ENCODE measurements at places on chromosomes 3 and 15.
A peak's percentile ranks its signal among the peaks of the same experiment; 100 is the strongest.

- DNase-seq, result peak; percentile 22
Measured at GRCh38 chr3:39879581-39879980, 70.2 kb downstream of the MYRIP start.

DNA sequence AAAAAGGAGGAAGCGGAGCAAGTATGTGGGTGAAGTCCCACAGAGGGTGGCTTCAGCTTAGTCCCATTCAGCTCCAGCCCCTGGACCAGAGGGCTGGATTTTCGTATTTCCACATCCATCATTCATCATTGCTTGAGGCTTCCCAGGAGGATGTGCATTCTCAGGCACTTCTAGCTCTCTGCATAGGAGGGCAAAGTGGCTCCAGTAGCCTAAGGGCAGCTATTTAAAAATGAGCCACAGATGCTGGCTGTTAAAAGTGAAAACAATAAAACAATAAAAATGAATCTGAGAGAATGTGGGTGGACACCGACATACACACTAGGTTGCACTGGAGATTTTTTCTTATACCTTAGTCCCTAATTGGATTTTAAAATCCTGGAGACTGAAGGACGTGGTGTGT lies 629.2 kb upstream of the ZNF385D start:
- DNase-seq, result no peak

- DNase-seq, result no peak
Measured at GRCh38 chr3:160622263-160623045, 54.5 kb upstream of the ARL14 start.

- DNase-seq, result peak; percentile 96
Measured at GRCh38 chr3:64685800-64686445, 1.9 kb downstream of the ADAMTS9 start.

DNA sequence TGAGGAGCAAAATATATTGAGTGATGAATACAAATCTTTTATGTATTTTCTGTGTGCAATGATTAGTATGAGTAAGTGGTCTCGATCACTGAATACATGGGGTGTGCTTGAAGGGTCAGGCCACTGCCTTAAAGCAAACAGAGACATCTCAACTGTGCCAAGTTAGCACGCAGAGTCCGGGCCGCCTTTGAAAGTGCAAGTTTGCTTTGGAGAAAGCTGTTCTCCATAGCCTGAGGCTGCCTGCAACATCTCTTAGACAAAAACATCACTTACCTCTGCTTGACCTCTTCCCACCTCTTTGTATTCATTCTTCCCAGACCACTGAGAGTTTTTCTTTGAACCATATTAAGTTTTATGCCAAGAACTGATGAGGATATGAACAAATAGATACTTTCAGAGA lies 267.0 kb downstream of the ZBTB20 start:
- no peak for DNase-seq

DNA sequence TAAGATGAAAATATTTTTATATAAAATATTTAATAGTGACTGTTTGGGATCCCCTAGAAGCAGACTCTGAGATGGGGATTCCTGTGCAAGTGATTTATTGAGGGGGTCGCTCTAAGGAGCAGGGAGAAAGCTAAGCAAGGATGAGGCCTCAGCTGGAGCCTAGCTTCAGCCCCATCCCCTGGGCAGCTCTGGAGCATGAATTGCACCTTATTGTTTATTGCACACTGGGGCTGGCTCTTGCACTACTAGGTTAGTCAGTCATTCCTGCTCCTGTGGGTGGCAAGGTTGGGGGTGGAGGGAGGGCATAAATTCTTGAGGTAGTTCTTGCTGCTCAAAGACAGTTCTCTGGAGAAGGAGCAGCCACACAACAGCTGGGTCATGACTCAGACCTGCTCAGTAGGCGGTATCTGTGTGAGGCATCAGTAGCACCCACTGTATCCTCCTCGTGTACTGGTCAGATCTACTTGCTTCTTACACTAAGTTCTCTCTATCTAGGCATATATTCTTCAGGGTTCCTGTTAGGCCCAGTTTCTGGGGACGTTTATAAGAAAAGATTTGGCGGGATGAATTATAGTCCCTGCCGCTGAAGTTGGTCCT lies 27.2 kb upstream of the TNFSF10 start:
- no peak for DNase-seq

DNA sequence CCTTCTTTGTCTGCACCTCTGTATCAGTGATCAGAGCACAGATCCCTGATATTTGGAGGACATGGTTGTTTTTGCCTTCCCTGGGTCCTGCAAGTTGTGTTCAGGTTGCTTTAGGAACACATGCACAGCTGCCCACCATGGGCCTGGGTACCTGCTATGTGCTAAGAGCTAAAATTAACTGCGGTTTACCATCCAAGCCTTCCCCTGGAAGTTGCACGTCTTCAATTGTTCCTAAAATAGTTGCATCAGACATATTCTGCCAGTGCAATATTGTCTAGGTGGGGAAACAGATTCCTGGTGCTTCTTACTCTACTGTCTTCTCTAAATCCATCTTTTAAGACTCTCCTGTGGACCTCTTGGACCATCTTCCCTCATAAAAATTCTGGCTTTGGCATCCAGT lies 80.9 kb downstream of the PDE8A start:
- no peak for DNase-seq

DNA sequence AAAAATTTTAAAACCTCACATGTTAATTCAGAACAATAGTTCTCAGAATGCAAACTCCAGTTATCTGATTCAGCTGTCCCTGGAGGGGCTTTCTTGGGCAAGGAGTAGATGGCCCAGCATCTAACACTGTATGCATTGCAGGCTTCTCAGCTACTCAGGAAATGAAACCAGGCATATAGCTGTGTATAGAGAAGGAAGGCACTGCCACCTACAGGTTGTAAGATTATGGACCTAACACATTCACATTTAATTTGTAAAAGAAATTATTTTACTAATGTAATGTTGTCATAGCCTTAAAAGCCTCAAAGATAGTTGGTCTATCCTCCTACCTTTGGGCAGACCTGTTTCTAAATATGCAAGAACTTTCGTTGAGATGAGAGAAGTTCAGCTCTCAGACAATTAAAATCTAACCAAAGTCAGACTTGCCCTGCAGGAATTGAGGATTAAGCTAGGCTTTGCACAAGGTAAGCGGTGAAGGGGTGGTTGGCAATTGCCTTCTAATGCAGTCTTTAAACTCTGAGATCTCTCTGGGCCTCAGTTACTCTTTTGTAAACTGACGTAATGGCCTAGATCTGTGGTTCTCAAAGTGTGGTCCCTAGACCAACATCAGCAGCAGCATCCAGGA lies 132.8 kb upstream of the SLC24A5 start:
- peak; percentile 68 for DNase-seq

GRCh38 chr3:31423482-31423881 lies 109.2 kb upstream of the STT3B start:
- DNase-seq, result no peak

GRCh38 chr3:81485444-81485865 lies 276.0 kb downstream of the GBE1 start:
- peak; percentile 93 for DNase-seq

DNA sequence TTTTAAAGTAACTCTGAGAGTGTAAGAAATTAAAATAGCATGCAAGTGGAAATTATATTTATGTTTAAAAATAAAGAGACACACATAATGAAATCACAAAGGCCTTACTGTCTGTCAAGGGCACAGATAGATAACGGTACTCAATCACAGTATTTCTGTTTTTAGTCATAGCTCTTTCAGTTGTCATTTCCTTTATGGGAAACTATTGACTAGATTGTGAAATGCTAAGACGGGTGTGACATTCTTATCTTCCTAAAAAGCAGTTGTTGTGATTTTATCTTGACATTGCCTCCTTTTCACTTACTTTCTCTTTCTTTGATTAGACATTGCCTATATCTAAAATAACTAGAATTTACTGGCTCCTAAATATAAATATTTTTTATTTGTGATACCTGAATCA lies 100.1 kb upstream of the PLSCR5 start:
- no peak for DNase-seq

GRCh38 chr3:135503760-135504686 lies 461.5 kb upstream of the PPP2R3A start:
- DNase-seq, result peak; percentile 38

DNA sequence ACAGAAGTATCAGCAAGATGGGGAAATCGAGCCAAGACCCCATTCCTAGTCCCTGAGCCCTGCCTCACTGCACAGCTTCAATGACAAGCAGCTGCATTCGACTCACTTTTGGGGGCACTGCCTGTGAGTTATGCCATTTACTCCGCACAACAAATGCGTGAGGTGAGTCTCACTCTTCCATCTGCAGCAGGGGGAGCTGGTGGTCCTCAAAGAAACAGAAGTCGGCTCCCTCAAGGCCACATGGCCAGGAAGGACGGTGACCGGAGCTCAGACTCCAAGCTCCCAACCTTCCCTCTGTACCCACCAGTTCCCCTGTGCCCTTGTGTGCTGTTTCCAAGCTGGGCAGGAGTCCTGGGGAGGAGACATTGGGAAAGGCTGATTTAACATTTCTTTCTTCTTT lies 127.7 kb upstream of the IQSEC1 start:
- no peak for DNase-seq

DNA sequence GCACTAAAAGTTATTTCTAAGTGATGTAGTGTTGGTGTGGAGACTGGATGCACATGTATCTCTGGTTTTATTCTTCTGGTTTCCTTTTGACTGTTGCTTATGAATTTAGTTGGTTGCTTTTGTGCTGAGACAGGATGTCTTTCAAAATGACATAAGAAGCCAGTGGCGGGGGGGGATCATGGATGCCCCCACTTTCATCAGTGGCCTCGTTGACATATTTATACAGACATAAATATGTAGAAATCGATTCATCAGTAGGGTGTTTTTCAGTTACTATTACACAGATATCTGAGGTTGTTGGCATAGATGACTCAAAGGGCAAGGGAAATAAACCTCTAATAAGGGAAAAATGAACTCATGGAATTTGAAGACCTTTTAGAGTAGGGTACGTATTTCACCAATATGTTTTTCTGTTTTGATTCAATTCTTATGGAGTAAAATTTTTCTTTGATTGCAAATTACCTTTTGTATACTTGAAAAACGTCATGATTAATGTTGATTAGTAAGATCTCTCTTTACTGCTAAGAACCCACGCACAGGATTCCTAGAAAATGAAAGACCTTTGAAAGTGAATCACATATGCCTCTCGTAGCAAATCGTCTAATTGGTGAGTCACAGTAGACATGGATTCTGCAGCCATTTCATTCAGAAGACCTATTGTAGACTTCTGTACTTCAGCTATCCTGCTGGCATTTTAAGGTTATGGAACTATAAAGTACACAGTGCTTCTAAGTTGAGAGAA lies 97.4 kb upstream of the RBMS3 start:
- no peak for DNase-seq

- DNase-seq, result no peak
Measured at GRCh38 chr15:71659730-71660067, 150.7 kb upstream of the NR2E3 start.

DNA sequence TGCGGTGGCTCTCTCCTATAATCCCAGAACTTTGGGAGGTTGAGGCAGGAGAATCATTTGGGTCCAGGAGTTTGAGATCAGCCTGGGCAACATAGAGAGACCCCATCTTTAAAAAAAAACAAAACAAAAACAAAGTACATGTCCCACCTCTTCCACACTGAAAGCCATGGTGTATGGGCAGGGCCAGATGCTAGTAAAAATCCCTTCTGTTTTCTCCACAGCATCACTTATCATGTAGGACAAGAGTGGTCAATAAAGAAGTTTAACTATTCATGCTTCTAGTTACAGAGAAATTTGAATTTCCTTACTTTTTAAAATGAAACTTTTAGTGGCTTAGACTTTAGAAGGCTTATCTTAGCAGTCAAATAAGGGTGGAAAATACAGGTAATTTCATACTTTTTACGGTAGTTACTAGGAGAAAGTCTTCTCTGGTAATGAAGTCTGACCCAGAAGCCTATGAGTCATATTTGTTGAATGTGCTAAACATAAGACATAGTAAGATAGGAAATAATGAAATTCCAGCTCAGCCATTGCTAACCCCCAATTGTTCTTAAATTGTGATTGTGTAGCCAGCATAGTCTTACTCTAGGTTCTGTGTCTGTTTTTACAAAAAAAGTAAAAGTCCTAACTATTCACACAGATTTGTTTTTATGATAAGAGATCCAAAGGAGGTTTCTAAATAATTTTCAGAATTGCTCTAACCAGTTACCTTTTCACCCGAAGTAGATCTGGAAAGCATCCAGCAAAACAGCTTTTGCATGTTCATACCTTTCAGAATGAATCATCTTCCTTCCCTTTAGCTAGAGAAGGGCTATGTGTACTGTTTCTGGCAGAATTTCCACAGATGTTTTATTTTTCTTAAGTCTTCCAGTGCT lies 16.4 kb upstream of the ZNF609 start:
- DNase-seq, result peak; percentile 93

DNA sequence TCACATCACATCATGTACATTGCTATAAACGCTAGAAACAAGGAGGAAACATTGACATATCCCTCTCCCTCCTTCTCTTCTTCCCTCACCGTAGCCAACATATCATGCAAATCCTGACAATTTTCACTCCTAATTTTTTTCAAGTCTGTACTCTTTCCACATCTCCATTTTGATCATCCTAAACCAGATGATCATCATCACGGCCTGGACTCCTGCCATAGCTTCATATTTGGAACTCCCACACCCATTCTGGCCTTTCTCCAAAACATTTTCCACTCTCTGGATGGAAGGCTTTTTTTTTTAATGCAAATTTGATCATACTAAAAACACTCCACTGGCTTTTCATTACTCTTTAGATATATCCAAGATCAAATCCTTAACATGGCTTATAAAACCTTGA lies 248.0 kb upstream of the CNTN3 start:
- no peak for DNase-seq

DNA sequence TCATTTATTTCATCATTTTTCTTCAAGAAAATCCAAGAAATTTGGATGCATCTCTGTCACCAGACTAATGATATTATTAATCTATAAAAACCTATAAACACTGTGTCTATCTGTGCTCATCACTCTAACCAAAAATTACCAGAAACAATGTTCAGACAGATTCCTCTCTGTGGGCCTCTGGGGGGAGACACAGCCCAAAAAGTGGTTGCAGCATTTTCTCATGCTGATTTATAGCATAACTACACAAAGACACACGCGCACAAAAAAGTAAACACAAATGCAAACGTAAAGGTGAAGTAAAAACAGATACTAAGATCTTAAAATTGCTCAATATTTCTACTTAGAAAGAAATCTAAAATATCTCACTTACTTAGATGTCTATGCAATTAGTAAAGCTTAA lies 976.0 kb downstream of the GBE1 start:
- peak; percentile 57 for DNase-seq

GRCh38 chr15:31458596-31459399 lies 132.2 kb downstream of the KLF13 start:
- DNase-seq, result no peak

DNA sequence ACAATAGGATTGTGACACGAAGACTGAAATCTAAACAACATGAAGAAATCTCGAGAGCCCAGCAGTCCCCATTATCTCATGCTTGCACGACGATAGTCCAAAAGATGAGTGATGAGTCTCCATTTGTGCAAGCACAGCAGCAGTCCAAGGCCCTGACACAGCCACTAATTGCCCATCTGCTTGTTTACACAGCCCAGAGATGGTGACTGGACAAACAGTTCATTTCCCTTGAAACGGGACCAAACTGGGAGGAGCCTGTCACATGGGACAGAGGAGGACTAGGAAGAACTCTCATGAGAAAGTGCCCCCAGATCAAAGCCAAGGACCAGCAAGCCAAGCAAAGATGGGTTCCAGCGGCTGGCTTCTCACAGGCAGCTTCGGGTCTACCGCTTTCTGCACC lies 121.0 kb downstream of the GREM1 start:
- peak; percentile 57 for DNase-seq

- no peak for DNase-seq
Measured at GRCh38 chr3:183517607-183518006, 37.9 kb downstream of the KLHL6 start.
